EL (cell line): ENCODE measurements at places on chromosomes 4 and X.

DNA sequence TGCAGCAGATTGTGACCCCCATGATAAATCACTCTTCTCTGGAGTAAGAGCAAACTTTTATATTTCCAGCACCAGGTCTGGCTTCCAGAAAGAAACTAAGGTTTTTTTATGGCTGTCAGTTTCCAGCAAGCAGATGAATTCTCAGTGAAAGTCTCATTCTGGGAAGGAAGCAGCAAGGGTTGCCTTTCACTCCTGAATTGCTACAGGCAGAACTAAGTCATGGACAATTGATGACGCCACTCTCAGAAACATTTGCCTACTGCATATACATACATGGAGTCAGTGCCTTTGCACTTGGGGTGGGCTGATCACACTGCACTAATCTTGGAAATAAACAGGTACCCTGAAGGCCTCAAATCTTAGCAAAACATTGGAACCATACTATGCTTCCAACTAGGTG lies 80.0 kb downstream of the IL21 start:
- DNase-seq: no peak

DNA sequence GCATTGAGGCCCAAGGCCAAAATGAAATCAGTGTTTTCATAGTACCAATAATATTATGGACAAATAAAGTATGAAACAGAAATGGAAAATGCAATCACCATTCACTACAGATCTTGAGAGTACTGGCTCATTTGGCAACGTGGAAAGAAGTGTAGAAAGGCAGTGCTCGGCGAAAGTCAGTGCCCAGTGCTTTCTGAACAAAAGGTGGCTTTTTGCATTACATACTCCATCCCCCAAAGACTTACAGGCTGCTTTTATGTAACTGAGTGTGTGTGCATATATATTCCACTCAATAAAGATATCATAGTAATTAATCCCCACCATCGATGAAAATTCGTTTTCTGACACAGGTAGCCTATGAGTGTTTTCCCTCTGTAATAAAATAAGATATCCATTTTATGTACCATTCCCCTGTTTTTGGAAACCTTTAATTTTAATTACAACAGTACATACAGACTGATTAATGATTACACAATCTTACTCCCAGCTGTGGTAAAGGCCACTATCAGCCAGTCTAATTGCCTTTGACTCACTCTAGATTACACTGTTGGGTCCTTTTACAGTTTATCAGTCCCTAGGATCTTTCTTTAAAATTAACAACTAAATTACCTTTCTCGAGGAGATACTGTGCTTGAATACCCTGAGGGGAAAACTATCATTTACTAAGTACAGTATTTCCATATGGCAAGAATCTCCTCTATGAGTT lies 65.9 kb downstream of the MAD2L1 start:
- no peak for DNase-seq

DNA sequence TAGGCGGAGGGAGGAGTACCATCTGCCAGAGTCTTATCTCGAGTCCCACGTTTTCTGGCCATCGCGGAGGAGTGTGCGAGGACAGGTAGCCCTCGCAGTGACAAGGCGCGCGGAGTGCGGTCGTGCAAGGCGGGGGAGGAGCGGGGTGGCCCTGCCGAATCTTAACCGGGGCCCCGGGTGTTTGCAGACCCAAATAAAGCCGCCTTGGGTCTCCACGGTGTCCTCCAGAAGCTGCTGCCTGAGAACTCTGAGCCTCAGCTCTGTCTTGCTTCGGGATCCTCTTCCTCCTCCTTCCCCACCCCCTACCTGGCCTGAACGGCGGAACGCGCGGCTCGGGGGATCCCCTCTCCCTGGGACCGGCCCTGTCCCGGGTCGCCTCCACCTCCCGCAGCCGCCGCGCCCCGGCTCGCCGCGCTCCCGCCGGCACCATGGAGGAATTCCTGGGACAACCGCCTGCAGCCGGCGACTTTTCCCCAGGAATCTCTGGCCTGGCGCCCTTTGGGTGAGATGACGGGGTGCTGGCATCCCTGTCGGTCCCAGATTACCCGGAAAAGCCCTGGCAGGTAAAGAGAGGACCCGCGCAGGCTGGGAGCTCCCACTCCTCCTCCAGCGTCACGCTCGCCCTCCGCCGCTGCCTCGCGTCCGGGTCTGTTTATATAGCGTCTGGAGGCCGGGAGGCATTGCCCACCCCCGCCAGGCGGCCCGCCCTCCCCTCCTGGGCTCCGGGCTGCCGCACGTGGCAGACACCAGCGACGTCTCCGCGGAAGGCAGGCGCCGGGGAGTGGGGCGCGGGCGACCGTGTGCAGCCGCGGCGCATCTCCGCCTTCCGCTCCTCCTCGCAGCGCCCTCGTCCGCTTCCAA lies at the start of gene GALNTL6:
Gene GALNTL6 (plus strand): TSS at position 740 of the 861 bp plus-strand sequence.
- DNase-seq: no peak

DNA sequence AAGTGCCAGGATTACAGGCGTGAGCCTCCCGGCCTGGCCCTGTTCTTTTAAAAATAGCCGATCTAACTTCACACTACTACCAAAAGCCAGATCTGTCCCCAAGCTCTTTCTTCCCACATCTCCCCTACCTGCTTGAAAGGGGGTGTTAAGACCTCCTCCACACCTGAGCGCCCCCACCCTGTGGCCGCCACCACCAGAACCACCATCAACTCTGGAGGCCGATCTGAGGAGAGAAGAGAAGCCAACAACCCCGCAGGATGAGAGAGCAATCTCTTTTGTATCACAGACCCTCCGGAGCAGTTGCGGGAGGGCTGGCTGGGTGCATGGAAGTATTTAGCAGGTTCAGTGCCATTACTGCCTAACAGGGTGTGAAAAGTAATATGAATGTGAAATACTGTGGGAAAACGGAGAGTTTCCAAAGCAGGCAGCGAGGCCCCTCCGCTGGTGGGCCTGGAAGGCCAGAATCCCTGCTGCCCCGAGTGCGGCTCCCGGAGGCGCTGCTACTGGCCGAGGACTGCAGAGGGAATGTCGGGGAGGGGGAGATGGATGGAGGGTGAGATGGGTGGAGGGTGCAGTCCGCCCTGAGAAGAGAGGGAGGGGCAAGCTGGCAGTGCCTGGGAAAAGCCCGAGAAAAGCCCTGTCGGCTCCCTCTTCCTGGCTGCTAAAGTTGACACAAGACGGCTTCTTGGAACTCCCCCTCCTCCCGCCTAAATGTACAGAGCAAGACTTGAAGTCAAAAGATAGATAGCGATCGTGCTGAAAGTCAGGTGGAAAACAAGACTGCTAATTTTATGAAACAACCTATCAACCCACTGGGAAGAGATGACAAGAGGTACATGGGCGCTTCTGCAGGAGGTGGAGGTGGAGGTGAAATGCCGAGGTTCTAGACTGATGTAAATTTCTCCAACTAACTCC lies 22.3 kb downstream of the HAND2 start:
- DNase-seq: no peak

DNA sequence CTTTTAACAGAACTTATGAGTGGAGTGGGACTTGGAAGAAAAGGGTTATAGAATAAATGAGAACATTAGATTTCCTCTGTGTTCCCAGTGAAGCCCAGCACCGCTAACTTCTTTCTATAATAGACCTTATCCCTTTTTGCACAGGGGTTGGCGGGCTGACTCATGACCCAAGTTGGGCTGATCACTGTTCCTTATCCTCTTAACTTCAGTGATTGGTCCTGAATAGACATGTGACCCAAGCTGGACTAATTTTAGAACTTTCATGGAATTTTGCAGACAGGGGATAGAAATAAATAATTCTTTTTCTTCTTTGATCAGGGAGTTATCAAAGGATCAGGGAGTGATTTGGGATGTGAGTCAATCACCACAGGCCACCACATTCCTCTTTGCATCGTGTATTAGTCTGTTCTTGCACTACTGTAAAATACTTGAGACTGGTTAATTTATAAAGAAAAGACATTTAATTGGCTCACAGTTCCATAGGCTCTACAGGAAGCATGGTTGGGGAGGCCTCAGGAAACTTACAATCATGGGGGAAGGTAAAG lies 75.9 kb downstream of the UCHL1 start:
- no peak for DNase-seq

DNA sequence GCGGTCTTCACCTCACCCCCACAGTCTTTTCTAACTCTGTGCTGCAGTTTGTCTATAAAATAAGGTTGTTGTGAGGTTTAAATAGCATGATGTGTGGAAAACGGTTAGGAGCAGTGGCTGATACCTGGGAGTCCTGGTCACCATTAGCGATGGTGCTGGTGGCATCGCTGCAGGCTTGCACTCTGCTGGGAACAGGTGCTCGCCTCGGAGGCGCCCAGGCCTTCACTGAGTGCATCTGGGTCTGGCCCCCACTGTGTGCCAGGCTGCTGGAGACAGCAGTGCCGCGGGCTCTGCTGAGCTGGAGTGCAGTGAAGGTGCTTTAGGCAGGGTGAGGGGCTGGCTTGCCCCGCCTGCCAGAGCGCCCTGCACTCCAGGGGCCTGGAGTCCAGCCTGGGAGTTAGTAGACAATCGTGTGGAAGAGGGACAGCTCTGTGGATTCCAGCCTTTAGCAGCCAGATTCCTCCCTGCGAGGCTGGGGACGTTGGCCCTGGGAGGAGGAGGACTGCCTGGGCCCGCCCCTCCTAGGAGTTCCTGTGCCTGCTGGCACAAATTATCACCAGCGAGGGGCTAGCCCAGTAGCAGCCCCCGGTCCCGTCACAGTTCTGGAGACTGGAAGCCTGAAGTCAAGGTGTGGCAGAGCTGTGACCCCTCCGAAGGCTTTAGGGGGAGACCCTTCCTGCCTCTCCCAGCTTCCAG lies 7.3 kb downstream of the RGS12 start:
- DNase-seq: no peak

DNA sequence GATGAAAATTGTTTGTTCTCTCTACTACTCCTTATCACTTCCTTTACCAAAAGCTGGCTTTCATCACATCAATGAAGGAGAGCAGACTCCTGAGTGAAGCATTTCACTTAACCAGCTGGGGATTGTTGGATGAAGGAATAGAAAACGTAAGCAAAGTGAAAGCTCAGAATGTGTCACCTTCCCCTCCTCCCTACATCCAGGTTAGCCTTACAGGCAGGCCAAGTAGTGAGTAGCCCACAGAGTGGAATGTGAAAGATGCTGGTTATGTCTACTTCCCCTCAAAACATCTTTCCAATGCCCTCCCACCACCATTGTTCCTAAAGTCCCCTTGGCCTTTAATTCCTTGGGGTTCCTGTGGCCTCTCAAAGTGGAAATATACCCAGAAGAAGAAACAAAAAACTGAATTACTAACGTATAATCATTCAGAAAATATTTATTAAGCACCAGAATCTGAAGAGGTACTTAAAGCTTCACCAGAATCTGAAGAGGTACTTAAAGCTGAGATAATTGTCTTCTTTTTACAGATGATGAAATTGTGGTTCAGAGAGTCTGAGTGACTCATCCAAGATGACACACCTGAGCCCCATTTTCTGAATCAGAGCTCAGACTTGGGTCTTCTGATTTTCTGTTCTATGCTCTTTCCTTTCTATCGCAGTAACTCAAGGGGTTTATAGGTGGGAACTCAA lies 6.5 kb downstream of the P2RY4 start:
- DNase-seq: peak; percentile 5

GRCh38 chrX:2324151-2324550 lies 176.6 kb downstream of the DHRSX start:
- DNase-seq: no peak

DNA sequence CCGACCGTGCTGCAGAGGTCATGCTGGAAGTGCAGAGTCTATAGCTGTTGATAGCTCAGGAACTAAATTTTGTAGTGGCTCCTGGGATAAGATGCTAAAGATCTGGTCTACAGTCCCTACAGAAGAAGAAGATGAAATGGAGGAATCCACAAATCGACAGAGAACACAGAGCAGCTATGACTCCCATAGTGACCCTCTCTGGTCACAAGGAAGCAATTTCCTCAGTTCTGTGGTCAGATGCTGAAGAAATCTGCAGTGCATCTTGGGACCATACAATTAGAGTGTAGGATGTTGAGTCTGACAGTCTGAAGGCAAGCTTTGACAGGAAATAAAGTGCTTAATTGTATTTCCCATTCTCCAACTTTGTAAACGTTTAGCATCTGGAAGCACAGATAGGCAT lies 8.8 kb downstream of the MANBA start:
- DNase-seq: no peak

- DNase-seq: no peak
Measured at GRCh38 chr4:25021216-25021615, 9.5 kb downstream of the LGI2 start.

GRCh38 chr4:121873604-121874003 lies 3.3 kb upstream of the BBS7 start:
- DNase-seq: peak; percentile 7

GRCh38 chr4:172666711-172667368 lies 501.8 kb upstream of the GALNT7 start:
- DNase-seq: peak; percentile 30

DNA sequence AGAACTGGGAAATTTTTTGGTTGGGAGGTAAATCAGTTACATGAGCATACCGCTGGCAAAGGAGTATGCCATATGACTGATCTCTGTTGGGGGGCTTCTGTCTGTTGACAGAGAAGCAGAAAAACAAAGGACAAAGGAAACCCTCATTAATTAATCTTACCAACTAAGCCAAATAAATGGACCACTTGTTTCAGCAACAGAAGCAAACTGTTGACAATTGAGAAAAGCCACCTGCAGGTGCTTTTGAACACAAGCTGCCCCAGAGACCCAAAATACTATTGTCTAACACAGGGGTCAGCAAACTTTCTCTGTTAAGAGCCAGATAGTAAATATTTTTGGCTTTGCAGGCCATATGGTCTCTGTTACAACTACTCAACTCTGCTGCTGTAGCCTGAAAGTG lies 7.0 kb upstream of the FRYL start:
- no peak for DNase-seq

- peak; percentile 75 for DNase-seq
Measured at GRCh38 chr4:74932832-74933561, at the start of gene PARM1. TSS of gene PARM1 (plus strand) at chr4:74933116. CDS start at chr4:74933328, 212 bp downstream.

- no peak for DNase-seq
Measured at GRCh38 chrX:115913575-115913974, 257.0 kb upstream of the AGTR2 start.

GRCh38 chrX:40146262-40147125 lies 48.7 kb upstream of the BCOR start:
- peak; percentile 36 for DNase-seq

DNA sequence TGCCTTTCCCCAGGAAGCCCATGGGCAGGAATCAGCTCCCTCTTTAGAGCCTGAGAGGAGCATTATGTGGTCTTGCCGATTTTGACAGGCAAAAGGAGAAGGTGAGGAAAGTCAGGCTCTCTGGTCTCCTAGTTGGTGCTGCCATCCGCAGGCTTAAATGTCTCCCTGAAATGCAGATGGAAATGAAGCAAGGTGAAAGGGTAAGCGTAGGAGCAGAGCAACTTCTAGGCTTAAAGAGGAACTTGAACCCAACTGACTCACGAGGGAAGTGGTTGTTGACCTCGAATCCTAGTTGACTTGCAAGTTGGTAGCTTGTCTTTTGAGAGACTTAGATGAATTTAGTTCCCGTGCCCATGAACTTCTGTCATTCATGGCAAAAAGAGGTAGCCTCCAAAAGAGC lies 205.9 kb downstream of the PTTG2 start:
- no peak for DNase-seq

- DNase-seq: no peak
Measured at GRCh38 chrX:77917294-77917933, 6.9 kb downstream of the ATP7A start.

GRCh38 chr4:148425327-148426110 lies 16.7 kb downstream of the NR3C2 start:
- no peak for DNase-seq

- DNase-seq: peak; percentile 79
Measured at GRCh38 chrX:40262157-40263013, 164.6 kb upstream of the BCOR start.
